CD14-positive monocyte (primary cell): ENCODE measurements at places on chromosomes 3 and 15. TPM values are rescaled to one million over a fixed set of nuclear protein-coding genes. Genes with fewer than 3 reads are reported as not detected.

- peaks cover 10% of the 10 kb centered on the region for H3K4me1 ChIP-seq
- H3K36me3 ChIP-seq = no peaks in the 10 kb centered on the region
- no peak overlapping the region for H3K4me3 ChIP-seq
- no peaks in the 10 kb centered on the region for H3K27me3 ChIP-seq
Observed at GRCh38 chr3:45272032-45272810, 46.1 kb upstream of the TMEM158 start.

GRCh38 chr15:57082054-57082728, 163.7 kb downstream of the TCF12 start:
- peaks cover 14% of the 10 kb centered on the region for H3K4me1 ChIP-seq
- peaks cover 2% of the 10 kb centered on the region for H3K36me3 ChIP-seq
- no peak for DNase-seq
- no peaks in the 10 kb centered on the region for H3K27me3 ChIP-seq

DNA sequence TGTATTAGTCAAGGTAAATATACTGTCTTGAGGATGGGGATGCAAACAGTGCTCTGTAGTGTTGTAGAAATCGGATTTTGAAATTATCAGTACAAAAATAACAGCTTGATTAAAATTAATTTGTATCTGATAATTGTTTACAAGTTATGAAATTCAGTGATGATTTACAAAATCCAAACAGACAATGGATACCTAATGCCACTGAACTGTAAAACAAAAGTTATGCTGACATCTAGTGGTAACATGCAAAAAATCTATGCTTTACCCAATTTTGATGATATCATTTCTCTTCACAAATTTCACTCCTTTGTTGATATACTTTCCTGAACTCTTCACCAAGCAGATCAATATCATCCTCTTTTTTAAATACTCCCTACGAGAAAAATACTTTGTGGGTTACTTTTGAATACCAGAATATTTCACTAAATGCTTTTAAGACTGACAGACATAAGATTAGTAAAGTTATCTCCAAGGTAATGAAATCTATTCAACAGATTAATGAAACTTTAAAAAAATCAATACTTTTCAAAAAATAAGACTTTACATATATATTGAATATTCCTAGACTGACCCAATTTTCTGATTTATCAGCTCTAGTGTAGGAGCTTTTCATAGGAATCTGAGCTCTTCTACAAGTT, 36.0 kb downstream of the MNS1 start:
- H3K27me3 ChIP-seq = no peaks in the 10 kb centered on the region
- H3K27ac ChIP-seq = no peak overlapping the region
- no peak overlapping the region for H3K4me3 ChIP-seq
- DNase-seq = no peak
- no peaks in the 10 kb centered on the region for H3K36me3 ChIP-seq

DNA sequence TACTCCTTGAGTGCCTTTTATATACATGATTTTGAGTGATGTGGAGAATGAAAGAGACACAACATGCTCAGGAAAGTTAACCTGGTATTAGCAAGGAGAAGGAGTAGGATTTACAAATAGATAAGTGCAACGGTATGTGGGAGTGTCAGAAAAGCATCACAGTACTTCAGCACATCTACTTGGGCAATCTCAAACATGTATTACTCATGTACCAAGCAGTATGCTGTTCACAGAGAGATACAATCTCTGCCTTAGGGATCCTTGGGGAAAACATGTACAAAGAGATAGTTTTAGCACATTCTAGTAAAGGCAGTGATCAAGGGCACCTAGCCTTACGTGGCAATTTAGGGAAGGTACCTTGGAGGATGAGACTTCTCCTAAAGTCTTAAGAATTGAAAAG, 146.5 kb downstream of the FILIP1L start:
- H3K4me3 ChIP-seq = no peak overlapping the region
- H3K27me3 ChIP-seq = no peaks in the 10 kb centered on the region
- no peak overlapping the region for H3K27ac ChIP-seq
- H3K4me1 ChIP-seq = no peaks in the 10 kb centered on the region

- H3K4me3 ChIP-seq = no peak overlapping the region
- DNase-seq = no peak
- H3K27ac ChIP-seq = no peak overlapping the region
- no peaks in the 10 kb centered on the region for H3K27me3 ChIP-seq
- H3K36me3 ChIP-seq = no peaks in the 10 kb centered on the region
Observed at GRCh38 chr3:40192628-40193027, 116.9 kb upstream of the EIF1B start.

GRCh38 chr3:87272718-87273341, 3.6 kb downstream of the POU1F1 start:
- H3K4me1 ChIP-seq = peaks cover 13% of the 10 kb centered on the region
- no peaks in the 10 kb centered on the region for H3K36me3 ChIP-seq
- DNase-seq = no peak
- H3K27me3 ChIP-seq = no peaks in the 10 kb centered on the region

DNA sequence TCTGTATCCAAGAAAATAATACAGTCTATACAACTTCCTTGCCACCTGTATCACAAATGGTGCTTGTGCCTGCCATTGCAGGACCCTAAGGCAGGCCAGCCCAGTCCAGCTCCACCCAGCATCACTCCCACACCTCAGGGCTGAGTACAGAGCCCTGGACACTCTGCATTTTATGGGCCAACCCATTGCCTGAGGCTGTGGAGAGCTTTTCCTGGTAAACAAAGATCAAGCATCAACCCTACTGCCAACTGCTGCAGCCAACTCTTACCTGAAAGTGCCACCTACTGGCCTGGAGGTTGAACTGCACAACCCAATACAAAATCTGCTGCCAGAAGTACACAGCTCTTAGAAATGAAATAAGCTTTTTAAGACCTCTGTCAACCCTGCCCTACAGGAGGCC, 1082.2 kb downstream of the NAALADL2 start:
- no peak for DNase-seq
- no peaks in the 10 kb centered on the region for H3K27me3 ChIP-seq
- no peaks in the 10 kb centered on the region for H3K4me1 ChIP-seq

GRCh38 chr3:109819734-109820133, 482.4 kb upstream of the DPPA4 start:
- no peaks in the 10 kb centered on the region for H3K4me1 ChIP-seq
- H3K27me3 ChIP-seq = no peaks in the 10 kb centered on the region
- no peak for DNase-seq

GRCh38 chr3:111831840-111832239, 27.2 kb upstream of the PHLDB2 start:
- no peak for DNase-seq
- no peaks in the 10 kb centered on the region for H3K27me3 ChIP-seq
- no peaks in the 10 kb centered on the region for H3K36me3 ChIP-seq
- H3K27ac ChIP-seq = no peak overlapping the region
- no peaks in the 10 kb centered on the region for H3K4me1 ChIP-seq
- H3K4me3 ChIP-seq = no peak overlapping the region

GRCh38 chr3:101158374-101158773, 162.0 kb downstream of the IMPG2 start:
- H3K4me3 ChIP-seq = no peak overlapping the region
- H3K27ac ChIP-seq = no peak overlapping the region
- H3K36me3 ChIP-seq = no peaks in the 10 kb centered on the region
- H3K4me1 ChIP-seq = no peaks in the 10 kb centered on the region

- H3K27ac ChIP-seq = no peak overlapping the region
- H3K27me3 ChIP-seq = no peaks in the 10 kb centered on the region
- no peak for DNase-seq
- H3K36me3 ChIP-seq = no peaks in the 10 kb centered on the region
Observed at GRCh38 chr3:116417151-116417550, 28.1 kb downstream of the LSAMP start.

DNA sequence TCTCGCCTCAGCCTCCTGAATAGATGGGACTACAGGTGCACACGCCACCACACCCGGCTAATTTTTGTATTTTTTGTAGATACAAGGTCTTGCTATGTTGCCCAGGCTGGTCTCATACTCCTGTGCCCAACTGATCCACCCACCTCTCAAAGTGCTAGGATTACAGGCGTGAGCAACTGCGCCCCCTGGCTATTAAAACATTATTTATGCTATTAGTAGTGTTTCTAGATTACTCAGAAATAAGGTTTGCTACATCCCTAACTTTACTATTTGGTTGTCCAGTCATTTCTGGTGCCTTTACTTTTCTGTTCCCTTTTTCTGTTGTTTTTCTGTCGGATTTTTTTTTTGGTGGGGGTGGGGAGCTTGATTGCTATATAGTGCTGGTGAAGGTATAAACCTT, 393.6 kb upstream of the TPM1 start:
- H3K36me3 ChIP-seq = no peaks in the 10 kb centered on the region
- DNase-seq = peak; percentile 28
- no peaks in the 10 kb centered on the region for H3K27me3 ChIP-seq

DNA sequence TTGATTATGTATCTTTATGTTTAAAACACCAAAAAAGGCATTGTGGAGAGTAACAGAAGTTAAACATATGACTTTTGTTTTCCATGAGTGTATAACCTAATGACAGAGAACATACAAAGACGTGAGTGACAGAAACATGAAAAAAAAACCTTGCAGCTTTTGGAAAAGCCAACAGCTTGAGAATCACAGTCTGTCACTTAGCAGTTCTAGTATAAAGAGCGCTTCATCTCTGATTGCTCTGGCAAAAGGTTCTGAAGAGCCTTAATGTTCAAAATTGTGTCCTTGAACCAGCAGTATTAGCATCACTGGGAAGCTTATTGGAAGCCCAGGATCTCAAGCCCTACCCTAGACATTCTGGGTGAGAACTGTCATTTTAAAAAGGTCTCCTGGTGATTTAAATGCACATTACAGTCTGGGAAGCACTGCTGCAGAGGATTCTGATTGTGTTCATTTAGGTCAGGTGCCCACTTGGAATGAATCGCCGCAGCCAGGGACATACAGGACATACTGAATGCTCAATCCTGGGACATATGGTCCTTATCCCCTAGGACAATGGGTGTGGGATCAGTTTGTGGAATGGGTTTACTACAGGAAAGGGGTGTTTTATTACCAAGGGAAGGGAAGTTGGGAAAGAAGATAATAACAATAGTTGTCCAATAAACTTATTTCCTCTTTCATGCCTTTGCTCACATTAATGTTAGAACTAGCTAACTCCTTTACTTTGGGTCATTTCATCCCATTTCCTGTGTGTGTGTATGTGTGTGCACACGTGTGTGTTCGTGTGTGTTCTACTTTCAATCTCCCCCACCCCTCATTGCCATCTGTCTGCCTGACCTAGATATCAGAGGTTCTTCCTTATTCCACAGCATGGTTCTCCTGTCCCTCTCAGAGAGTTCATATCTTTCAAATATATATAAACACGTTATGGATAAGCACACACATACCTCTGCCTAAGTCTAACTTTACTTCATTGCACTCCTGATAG, 55.0 kb downstream of the LRRC49 start:
- H3K36me3 ChIP-seq = no peaks in the 10 kb centered on the region
- H3K4me3 ChIP-seq = no peak overlapping the region
- no peaks in the 10 kb centered on the region for H3K4me1 ChIP-seq
- H3K27ac ChIP-seq = no peak overlapping the region
- no peaks in the 10 kb centered on the region for H3K27me3 ChIP-seq

DNA sequence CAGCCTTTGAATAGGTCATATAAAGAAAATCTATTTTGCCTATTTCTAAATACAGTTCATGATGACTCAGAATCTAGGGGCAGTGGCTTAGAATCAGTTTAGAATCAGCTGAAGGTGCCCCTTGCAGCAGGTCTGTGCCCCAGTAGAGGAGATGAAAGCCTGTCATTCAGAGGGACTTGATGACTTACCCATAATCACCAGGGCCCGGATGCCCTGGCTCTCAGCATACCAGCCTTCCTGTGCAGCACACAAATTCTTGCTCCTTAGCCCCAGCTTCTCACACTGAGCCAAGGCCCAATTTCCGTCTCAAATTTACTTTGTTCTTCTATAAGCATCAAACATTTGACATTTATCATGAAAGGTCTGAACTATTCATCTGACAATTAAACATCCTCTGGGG, 83.2 kb upstream of the EOMES start:
- H3K36me3 ChIP-seq = no peaks in the 10 kb centered on the region
- no peak overlapping the region for H3K27ac ChIP-seq
- H3K4me1 ChIP-seq = no peaks in the 10 kb centered on the region
- no peak for DNase-seq
- no peak overlapping the region for H3K4me3 ChIP-seq

DNA sequence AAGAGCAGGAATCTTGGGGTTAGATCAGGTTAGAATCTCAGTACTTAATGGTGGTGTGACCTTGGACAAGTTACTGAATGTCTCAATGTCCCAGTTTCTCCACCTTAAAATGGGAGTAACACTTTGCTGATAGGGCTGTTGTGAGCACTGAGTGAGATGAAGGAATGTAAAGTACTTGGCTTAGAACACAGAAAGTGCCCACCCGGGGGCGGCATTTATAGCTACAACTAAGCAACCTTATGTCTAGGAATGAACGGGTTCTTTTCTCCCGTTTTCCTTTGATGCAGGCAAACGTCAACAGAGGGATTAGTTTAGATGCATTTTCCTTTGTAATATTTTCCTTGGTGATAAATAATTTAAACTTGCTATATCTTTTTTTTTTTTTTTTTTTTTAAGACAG, 176.6 kb downstream of the USP13 start:
- H3K36me3 ChIP-seq = no peaks in the 10 kb centered on the region
- DNase-seq = no peak
- H3K27ac ChIP-seq = no peak overlapping the region

DNA sequence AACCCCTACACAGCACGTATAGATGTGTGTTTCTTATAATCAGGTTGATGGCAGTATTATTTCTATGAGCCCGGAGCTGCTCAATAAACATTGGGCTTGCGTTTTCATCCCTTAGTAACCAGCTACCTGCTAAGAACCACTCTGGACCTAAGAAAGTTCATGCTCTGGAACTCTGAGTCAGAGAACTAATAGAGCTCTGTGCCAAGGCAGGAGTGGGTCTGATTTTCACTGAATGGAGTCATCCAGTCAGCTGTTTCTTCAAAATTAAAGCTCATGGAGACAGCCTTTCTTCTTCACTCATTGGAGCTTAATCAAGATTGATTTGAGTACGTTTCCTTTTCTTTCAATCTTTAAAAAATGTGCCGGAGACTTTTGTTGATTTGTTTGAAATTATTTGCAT, 145.7 kb downstream of the BBX start:
- DNase-seq = no peak
- H3K36me3 ChIP-seq = no peaks in the 10 kb centered on the region
- H3K4me3 ChIP-seq = no peak overlapping the region
- H3K27me3 ChIP-seq = no peaks in the 10 kb centered on the region
- no peaks in the 10 kb centered on the region for H3K4me1 ChIP-seq
- no peak overlapping the region for H3K27ac ChIP-seq

The BNC1 gene
- not detected for polyA plus RNA-seq

The PRKCI gene
- 15.4 TPM for polyA plus RNA-seq

The CLCN2 gene
- polyA plus RNA-seq = 2.7 TPM in 2 replicates

The TATDN2 gene
- polyA plus RNA-seq = 6.0 TPM

The DAZL gene
- polyA plus RNA-seq = not detected

The SLC2A2 gene
- not detected for polyA plus RNA-seq

The MINAR1 gene
- 0.04 TPM for polyA plus RNA-seq
